Activated CD4-positive, alpha-beta T cell treated with anti-CD3 and anti-CD28 coated beads for 48 hours (primary cell): ENCODE measurements at places on chromosomes 4 and X.

GRCh38 chr4:17635056-17635455 is 20.6 kb downstream of the MED28 start:
- no peak for DNase-seq

DNA sequence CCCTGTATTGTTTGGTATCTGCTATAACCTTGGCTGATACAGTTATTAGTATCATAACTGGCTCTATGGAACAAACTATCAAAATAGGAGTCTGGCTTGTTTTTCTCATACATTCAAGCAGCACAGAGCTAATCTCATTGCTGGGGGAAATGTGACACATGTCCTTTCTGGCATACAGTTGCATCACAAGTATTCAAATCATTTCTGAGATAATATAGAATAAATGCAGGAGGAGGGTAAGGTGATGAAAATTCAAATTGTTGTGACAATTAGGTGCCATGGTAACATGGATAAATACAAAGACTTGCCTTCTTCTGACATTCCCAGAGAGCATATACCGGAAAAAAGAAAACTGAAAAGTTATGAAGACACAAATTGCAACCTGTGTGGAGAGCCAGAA is 2706.8 kb downstream of the ARAP2 start:
- DNase-seq, result no peak

- DNase-seq, result no peak
Observed at GRCh38 chrX:45823536-45823935, 622.9 kb upstream of the DIPK2B start.

DNA sequence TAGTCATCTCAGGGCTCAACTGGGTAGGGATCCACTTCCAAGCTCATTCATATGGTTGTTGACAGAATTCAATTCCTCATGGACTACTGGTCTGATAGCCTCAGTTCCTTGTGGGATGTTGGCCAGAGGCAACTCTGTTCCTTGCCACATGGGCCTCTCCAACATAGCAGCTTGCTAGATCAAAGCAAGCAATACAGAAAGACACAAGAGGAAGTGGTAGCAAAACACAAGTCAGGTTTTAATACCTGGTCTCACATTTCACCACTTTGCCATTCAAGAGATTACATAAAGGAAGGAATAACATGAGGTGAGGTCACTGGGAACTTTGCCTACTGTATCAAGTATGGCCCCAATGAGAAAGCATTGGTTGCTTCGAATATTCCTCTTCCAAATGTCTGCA is 79.2 kb downstream of the PRSS12 start:
- no peak for DNase-seq

GRCh38 chr4:89248879-89249281 is 58.7 kb downstream of the GPRIN3 start:
- DNase-seq, result no peak

GRCh38 chr4:44616621-44617020 is 34.8 kb downstream of the YIPF7 start:
- no peak for DNase-seq

- no peak for DNase-seq
Observed at GRCh38 chr4:48065587-48066052, 49.0 kb downstream of the NIPAL1 start.

GRCh38 chr4:5893004-5893580 is at the start of gene CRMP1:
TSS of gene CRMP1 (minus strand) at chr4:5893086. CDS start at chr4:5892969, 117 bp downstream.
- DNase-seq, result no peak

- DNase-seq, result no peak
Observed at GRCh38 chr4:73433140-73433539, 2.9 kb upstream of the AFP start.

DNA sequence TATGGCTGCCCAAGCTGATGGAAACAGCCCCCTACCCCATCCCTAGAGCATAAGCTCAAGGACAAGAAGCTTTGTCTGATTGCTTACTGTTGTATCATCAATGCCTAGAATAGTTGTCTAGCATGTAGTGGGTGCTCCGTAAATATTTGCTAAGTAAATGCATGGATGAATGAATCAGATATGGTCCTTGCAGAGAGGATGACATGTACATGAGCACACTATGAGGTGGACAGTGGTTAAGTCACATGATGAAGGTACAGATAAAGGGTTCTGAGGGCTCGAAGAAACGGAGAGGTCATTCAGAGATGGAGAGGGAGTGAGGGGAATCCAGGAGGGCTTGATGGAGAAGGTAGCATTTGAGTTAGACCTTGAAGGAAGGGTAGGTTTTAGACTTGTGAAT is 214.2 kb downstream of the RBMX2 start:
- no peak for DNase-seq
